Prostate gland (tissue), 2 donors: ENCODE measurements at places on chromosomes 2 and 18. TPM values are rescaled to one million over a fixed set of nuclear protein-coding genes. Genes with fewer than 3 reads are reported as not detected.

DNA sequence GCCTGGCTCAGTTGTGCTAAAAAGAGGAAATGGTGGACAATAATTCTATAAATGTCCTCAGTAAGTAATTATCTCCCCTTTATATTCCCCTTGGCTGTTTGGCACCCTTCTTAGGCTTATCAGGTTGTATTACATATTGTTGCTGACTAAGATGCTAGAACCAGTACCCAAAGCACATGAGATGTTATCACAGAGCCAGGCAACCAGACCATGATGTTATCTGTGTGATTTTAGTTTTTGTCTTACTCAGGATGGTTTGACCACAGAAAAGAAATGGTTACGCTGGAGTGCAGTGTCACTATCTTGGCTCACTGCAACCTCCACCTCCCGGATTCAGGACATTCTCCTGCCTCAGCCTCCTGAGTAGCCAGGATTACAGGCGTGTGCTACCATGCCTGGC lies 15.2 kb downstream of the R3HDM1 start:
- H3K27me3 ChIP-seq, result no peaks in the 10 kb centered on the region
- H3K27ac ChIP-seq, result no peak overlapping the region
- DNase-seq, result no peak
- H3K4me3 ChIP-seq, result no peak overlapping the region

DYNAP gene
- not detected for total RNA-seq

DNA sequence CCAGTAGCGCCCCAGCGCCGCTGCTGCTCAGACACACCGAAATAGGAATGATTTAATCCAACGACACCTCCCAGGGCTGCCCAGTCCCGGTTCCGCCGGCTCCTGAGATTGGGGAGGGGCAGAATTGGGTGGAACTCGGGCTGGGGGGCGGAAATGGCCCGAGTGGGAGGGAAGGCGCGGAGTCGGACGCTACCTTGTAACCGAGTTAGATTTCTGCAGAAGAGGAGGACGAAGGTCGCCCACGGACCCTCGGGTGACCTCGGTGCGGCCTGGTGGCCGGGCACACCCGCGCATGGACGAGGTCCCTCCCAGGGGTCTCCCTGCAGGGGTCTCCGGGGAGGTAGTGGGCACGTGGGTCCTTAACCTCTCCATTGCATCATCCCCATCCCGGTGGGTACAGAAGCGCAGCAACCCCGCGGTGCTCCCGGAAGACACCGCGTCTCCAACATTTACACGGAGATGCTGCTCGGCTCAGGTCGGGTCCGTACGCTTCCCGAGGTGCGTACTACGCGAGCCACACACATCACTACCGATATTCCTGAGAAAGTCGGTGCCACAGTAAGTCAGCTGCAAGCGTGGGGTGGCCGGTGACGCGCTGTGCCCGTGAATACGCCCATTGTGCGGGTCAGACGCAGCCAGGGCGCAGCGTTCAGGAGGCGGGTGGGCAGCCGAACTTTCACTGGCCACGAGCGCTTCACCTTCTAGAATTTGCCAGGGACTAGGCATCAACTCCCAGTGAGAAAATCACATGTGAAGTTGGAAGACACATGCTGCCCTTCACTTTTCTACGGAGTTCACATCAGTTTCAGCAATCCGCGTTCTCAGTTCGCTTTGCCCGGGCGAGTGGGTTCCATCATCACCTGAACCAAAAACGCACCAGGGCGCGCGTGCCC lies 3.0 kb downstream of the ZNF516 start:
- H3K27ac ChIP-seq, result peak overlapping the region; percentile 91
- no peaks in the 10 kb centered on the region for H3K4me1 ChIP-seq
- DNase-seq, result peak; percentile 27
- H3K27me3 ChIP-seq, result no peaks in the 10 kb centered on the region
- no peaks in the 10 kb centered on the region for H3K36me3 ChIP-seq

- no peak for DNase-seq
- no peak overlapping the region for H3K4me3 ChIP-seq
- H3K36me3 ChIP-seq, result no peaks in the 10 kb centered on the region
- no peaks in the 10 kb centered on the region for H3K4me1 ChIP-seq
- no peak overlapping the region for H3K27ac ChIP-seq
Measured at GRCh38 chr2:157259960-157260359, 2.5 kb downstream of the GALNT5 start.

CERKL gene
- total RNA-seq, result 3.9 TPM

DNA sequence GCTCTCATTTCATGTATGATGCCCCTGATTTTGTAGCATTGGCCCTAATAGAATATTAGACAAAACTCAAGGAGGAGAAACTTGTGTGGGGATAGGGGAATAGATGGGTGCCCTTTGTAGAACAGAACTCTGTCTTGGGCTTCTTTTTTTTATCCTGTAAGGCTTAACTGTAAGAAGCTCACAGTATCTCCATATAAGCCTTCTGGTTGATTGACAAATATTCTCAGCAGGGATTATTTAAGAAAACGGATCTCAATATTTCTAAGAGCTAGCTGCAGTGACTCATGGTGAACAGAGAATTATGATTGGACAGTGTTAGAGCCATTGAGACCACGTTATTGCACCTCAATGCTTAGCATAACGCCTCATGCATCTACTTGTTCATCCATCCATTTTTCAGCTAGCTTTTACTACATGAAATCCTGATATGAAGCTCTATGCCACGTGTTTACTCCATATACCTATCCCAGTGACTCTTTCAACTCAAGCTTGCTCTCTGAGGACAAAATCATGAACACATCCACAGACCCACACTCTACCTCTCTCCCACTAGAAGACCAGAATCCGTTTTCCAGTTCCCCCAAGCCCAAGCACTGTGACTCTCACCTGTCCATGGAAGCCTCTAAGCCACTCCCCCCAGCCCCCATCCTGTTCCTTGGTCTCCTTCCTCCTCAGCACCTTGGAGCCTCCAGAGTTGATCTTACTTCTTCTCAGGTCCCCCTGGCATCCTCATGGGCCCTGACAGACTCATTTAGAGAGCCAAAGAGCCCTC lies 99.2 kb downstream of the BCL2L11 start:
- no peak overlapping the region for H3K27ac ChIP-seq
- no peaks in the 10 kb centered on the region for H3K36me3 ChIP-seq
- no peak for DNase-seq
- H3K4me1 ChIP-seq, result no peaks in the 10 kb centered on the region
- no peaks in the 10 kb centered on the region for H3K27me3 ChIP-seq

IL37 gene
- 1.4 TPM for total RNA-seq

DNA sequence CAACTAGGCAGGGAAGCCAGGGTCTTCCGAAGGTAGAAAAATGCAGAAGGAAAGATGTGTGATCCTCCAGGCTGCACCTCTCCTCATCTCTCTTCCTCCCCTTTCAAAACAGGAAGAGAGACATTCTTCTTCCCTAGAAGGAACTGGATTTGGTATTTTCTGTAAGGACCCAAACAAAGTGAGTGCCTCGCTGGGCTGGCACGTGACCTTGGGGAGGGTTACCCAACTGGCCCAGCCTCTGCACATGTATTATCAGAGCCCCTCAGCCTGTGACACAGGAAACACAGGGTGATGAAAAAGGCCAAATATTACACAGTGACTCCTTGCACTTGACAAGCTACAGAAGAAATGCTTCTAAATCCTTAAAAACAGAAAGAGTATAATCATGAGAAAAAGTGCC lies 2.3 kb downstream of the HJURP start:
- H3K4me1 ChIP-seq, result no peaks in the 10 kb centered on the region
- H3K36me3 ChIP-seq, result no peaks in the 10 kb centered on the region
- no peaks in the 10 kb centered on the region for H3K27me3 ChIP-seq
- H3K27ac ChIP-seq, result no peak overlapping the region

INHBB gene
- 83.7 TPM for total RNA-seq

GRCh38 chr2:99710721-99711120 lies 220.9 kb upstream of the REV1 start:
- no peak overlapping the region for H3K4me3 ChIP-seq
- no peaks in the 10 kb centered on the region for H3K36me3 ChIP-seq
- H3K27me3 ChIP-seq, result no peaks in the 10 kb centered on the region

GRCh38 chr2:8252997-8253694 lies 428.7 kb upstream of the ID2 start:
- no peaks in the 10 kb centered on the region for H3K27me3 ChIP-seq
- H3K4me3 ChIP-seq, result no peak overlapping the region
- H3K27ac ChIP-seq, result no peak overlapping the region
- H3K36me3 ChIP-seq, result no peaks in the 10 kb centered on the region
- no peaks in the 10 kb centered on the region for H3K4me1 ChIP-seq

DNA sequence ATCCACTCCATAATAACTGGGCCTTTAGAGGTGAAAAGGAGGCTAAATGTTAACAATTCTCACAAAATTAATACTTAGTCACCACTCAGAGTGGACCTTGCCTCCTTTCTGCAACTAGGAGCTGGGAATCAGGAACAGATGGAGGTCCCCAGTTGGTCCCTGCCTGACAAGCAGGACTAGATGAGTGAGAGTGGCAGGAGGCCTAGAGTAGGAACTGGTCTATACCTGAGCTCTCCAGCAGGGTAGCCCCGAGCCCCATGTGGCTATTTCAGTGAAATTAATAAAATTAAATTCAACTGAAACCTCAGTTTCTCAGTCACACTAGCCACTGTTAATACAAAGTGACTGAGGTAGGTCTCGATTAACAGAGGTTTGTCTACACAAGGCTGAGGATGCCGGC lies 150.5 kb downstream of the MYO5B start:
- H3K4me1 ChIP-seq, result no peaks in the 10 kb centered on the region
- no peak overlapping the region for H3K4me3 ChIP-seq
- no peaks in the 10 kb centered on the region for H3K27me3 ChIP-seq
- no peaks in the 10 kb centered on the region for H3K36me3 ChIP-seq
- no peak for DNase-seq
- H3K27ac ChIP-seq, result no peak overlapping the region

DNA sequence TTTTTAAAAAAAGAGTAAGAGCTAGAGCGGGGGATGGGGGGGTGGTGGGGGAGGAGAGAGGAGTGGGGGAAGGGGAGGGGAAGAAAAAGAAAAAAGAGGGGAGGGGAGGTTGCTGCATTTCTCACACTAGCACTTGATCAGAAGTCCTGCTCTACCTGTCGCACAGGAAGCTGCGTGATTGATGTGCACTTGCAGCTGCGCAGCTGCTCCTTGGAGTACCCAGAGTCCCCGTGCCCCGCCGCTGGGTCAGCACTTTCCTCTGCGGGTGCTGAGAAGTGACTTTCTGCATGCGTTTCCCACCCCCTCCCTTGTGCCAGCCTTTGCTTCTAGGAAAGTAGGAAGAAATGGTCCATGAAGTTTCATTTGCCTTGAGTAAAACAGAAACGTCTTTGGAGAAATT lies 297.3 kb downstream of the ETAA1 start:
- no peaks in the 10 kb centered on the region for H3K4me1 ChIP-seq
- H3K4me3 ChIP-seq, result no peak overlapping the region
- H3K27me3 ChIP-seq, result peaks cover 3% of the 10 kb centered on the region
- H3K36me3 ChIP-seq, result no peaks in the 10 kb centered on the region

- no peaks in the 10 kb centered on the region for H3K36me3 ChIP-seq
- H3K4me3 ChIP-seq, result peak within 1 kb of the TSS; percentile 76
- peak within 1 kb of the TSS; percentile 98 for H3K27ac ChIP-seq
- H3K27me3 ChIP-seq, result no peaks in the 10 kb centered on the region
- DNase-seq, result peak; percentile 65
Measured at GRCh38 chr2:159616286-159616701, at the start of gene BAZ2B. Gene BAZ2B, minus strand, starts transcription at chr2:159616548. Its CDS starts 137,829 bp downstream, at chr2:159478719.

GPR39 gene
- 3.6 TPM for total RNA-seq

GREB1 gene
- 392 TPM for total RNA-seq

- no peaks in the 10 kb centered on the region for H3K27me3 ChIP-seq
- H3K36me3 ChIP-seq, result no peaks in the 10 kb centered on the region
- DNase-seq, result no peak
- H3K4me1 ChIP-seq, result no peaks in the 10 kb centered on the region
- peak overlapping the region; percentile 56 for H3K27ac ChIP-seq
Measured at GRCh38 chr2:1687254-1687653, 57.1 kb downstream of the PXDN start.

DNA sequence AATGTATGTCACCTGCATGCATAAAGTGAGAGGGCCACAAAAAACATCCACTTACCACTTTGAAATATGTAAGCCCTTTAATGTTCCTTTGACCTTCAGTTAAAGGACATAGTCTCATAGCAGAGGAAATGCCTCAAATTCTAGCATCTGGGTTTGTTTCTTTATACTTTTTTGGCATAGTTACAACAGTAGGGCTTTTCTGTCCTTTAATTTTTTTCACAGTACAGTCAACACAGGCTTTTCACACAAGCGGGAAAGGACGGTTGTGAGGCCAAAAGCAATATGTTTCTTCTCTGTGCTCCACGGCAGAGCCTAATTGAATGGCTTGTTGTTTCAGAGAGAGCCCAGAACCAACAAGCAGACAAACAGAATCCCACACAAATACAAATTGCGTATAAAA lies 57.6 kb downstream of the CRIM1 start:
- peaks cover 3% of the 10 kb centered on the region for H3K4me1 ChIP-seq
- no peak overlapping the region for H3K27ac ChIP-seq
- H3K4me3 ChIP-seq, result no peak overlapping the region
- no peaks in the 10 kb centered on the region for H3K36me3 ChIP-seq

- H3K36me3 ChIP-seq, result no peaks in the 10 kb centered on the region
- H3K4me3 ChIP-seq, result no peak overlapping the region
- peaks cover 4% of the 10 kb centered on the region for H3K4me1 ChIP-seq
- no peaks in the 10 kb centered on the region for H3K27me3 ChIP-seq
Measured at GRCh38 chr2:64317707-64318475, 136.1 kb upstream of the LGALSL start.

- H3K27ac ChIP-seq, result no peak overlapping the region
- DNase-seq, result no peak
- no peaks in the 10 kb centered on the region for H3K36me3 ChIP-seq
- no peaks in the 10 kb centered on the region for H3K4me1 ChIP-seq
- H3K27me3 ChIP-seq, result no peaks in the 10 kb centered on the region
- H3K4me3 ChIP-seq, result no peak overlapping the region
Measured at GRCh38 chr2:149409506-149409905, 79.1 kb downstream of the LYPD6 start.

- no peaks in the 10 kb centered on the region for H3K4me1 ChIP-seq
- H3K36me3 ChIP-seq, result no peaks in the 10 kb centered on the region
- no peak overlapping the region for H3K4me3 ChIP-seq
Measured at GRCh38 chr2:196481324-196481697, 158.2 kb upstream of the CCDC150 start.

GRCh38 chr2:64629875-64630274 lies 23.8 kb downstream of the SERTAD2 start:
- no peaks in the 10 kb centered on the region for H3K36me3 ChIP-seq
- H3K4me1 ChIP-seq, result peaks cover 3% of the 10 kb centered on the region

- DNase-seq, result no peak
- H3K4me1 ChIP-seq, result no peaks in the 10 kb centered on the region
- H3K27ac ChIP-seq, result no peak overlapping the region
- H3K4me3 ChIP-seq, result no peak overlapping the region
- no peaks in the 10 kb centered on the region for H3K27me3 ChIP-seq
Measured at GRCh38 chr2:42045848-42046748, 1.7 kb upstream of the PKDCC start.

DNA sequence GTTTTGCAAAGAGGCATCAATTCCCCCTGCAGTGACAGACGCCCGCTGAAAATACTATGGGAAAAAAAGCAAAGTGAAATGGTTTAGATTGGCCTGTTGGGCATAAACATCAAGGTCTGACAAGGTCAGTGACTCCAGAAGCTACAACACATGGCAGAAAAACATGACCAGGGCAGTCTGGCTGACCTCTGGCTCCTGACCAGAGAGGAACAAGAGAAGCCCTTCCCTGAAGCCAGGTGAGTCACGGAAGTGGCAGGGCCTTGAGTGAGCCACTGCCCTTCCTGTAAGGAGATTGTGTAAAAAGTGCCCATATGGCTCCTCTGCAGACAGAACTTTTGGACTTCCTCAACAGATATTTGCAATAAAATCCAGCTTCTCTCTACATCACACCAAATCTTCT lies 72.0 kb downstream of the DNER start:
- H3K4me3 ChIP-seq, result no peak overlapping the region
- no peaks in the 10 kb centered on the region for H3K36me3 ChIP-seq
- H3K27me3 ChIP-seq, result no peaks in the 10 kb centered on the region

MBP gene
- total RNA-seq, result 43.5 TPM

- no peaks in the 10 kb centered on the region for H3K4me1 ChIP-seq
- H3K36me3 ChIP-seq, result no peaks in the 10 kb centered on the region
- no peaks in the 10 kb centered on the region for H3K27me3 ChIP-seq
- no peak overlapping the region for H3K4me3 ChIP-seq
- DNase-seq, result no peak
Measured at GRCh38 chr2:230335461-230335863, 8.5 kb downstream of the SP140L start.
